ENCODE measurements at places on chromosomes 16 and 17.

- no peak for DNase-seq
Observed at GRCh38 chr16:85735225-85735635, 15.7 kb downstream of the C16orf74 start.

- DNase-seq = no peak
Observed at GRCh38 chr17:77961741-77962140, 3.2 kb downstream of the TNRC6C start.

DNA sequence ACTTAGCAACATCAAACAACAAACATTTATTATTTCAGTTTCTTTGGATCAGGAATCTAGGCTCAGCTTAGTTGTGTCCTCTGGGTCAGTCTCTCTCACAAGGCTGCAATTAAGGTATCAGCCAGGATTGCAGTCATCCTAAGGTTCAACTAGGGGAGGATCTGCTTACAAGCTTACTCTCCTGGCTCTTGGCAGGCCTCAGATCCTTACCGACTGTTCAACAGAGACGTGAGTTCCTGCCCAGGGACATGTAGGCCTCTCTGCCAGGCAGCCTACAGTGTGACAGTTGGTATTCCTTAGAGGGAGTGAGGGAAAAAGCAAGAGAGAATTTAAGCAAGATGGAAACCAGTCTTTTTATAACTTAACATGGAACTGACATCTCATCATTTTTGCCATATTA lies 294.0 kb downstream of the ZFHX3 start:
- DNase-seq = no peak

DNA sequence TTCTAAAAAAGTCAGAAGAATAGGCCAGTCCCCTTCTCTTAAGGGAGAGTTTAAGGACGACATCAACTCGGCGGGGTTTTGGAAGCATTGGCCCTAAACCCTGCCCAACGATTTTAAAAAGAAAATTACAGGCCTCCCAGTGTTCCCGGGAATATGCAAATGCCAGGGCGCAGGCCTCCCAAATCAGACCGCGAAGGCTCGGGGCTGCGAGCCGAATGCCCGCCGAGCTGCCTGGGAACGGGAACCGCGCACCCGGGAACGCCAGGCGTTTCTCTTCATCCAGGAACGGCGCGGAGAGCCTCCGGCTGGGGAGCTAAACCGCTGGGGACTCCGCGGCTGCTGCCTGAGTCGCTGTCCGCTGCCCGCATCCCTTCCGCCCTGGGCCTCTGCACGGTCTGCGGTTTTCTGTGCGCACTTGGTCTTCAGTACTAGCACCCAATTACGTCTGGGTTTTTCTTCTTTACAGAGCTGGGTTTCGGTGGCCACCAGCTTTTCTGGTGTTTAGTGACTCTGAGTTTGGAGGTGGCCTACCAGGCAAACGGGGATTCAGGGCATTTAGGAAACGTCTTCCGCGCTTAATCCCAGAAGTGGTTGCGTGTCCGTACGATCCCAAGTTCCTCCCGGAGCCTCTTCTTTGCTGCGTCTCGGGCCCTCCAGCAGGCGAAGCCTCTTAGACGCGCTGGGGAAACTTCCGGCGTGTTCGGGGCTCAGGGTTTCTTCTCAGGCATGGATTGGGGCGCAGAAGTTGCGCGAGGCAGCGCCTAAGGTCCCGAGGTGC lies 5.7 kb downstream of the IRX5 start:
- DNase-seq = no peak

DNA sequence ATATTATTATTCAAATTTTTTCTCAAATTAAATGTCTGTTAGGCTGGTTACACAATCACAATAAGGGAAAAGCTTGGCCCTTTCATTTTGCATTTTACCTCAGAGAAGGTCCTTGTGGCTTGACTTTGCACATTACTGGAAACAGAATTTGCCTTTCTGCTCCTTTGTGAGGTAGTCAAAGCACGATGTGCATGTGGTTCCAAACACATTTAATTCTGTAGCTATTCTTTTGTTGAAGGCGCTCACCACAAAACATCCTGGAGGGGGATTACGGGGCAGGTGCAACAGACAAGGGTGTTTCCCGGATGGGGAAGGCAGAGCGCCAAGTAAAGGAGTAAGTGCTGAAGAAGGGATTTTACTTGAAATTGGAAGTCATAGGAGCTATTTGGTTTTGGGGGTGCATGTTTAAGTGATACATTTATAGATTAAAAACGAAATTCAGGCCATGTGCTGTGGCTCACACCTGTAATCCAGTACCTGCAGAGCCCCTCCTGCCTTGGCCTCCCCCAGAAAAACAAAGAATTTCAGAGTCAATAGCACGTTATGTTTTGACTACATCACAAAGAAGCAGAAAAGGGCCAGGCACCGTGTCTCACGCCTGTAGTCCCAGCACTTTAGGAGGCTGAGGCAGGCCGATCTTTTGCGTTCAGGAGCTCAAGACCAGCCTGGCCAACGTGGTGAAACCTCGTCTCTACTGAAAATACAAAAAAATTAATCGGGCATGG lies 31.2 kb upstream of the TENT4B start:
- DNase-seq = no peak

DNA sequence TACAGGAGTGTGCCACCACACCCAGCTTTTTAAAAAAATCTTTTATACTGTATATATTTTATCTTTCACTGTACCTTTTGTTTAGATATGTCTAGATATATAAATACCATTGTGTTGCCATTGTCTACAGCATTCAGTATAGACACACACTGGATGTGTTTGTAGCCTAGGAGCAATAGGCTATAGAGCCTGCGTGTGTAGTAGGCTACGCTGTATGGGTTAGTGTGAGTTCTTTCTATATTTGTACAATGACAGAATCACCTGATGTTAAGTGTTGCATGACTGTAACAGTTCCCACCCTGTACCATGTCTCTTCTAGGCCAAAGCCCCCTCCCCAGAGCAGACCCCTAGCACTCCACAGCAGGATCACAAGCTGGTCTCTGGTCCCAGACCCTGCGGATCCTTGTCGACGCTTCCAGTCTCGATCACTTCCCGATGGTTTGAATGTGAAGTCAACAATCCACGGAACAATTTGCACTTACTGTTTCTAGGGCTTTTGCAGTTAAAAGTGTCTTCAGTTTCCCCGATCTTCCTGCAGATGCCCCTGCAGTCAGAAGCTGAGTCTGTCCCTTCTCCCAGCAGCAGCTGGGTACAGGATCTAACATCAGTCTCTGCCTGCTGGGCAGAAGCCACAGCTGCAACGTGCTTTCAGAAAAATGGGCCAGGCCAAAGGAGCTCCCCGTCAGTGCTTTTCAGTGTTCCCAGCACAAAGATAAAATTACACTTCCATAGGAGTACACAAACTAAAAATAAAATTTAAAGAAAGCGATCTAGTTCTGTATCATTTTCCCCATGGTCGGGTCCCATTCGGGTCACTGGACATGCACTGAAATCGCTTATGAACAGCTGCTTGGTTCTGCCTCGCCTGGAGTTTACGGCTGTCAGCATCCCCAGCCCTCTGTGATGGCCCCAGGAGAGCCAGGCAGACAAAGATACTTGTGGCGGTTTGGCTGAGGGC lies 35.4 kb downstream of the ADAM11 start:
- DNase-seq = no peak
